Spleen (tissue), 13 donors: ENCODE measurements at places on chromosomes 11 and 22.

DNA sequence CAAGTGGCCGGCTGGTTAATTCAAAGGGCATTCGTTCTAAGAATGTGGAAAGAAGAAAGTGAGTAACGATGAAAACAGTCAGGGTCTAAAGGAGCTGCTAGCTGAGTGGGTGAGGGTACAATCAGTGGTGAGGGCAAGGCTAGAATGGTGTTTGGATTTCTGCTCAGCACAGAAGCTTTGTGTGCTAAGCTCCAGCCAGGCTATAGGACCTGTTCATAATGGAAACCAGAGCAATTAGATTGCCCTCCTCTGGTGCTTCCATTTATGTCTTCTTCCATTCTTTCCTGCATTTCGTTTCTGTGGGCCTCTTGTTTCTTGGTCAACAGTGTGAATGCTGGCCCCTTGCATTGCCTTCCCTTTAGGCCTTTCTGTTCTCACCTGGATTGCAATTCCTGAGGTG is 572.9 kb upstream of the CHORDC1 start:
- DNase-seq, result no peak

GRCh38 chr11:75077316-75077715 is 19.4 kb downstream of the OR2AT4 start:
- no peak for DNase-seq

- no peak for DNase-seq
Measured at GRCh38 chr11:94638902-94639373, 71.8 kb downstream of the PIWIL4 start.

- DNase-seq, result no peak
Measured at GRCh38 chr11:28529540-28530410, 421.6 kb downstream of the METTL15 start.

DNA sequence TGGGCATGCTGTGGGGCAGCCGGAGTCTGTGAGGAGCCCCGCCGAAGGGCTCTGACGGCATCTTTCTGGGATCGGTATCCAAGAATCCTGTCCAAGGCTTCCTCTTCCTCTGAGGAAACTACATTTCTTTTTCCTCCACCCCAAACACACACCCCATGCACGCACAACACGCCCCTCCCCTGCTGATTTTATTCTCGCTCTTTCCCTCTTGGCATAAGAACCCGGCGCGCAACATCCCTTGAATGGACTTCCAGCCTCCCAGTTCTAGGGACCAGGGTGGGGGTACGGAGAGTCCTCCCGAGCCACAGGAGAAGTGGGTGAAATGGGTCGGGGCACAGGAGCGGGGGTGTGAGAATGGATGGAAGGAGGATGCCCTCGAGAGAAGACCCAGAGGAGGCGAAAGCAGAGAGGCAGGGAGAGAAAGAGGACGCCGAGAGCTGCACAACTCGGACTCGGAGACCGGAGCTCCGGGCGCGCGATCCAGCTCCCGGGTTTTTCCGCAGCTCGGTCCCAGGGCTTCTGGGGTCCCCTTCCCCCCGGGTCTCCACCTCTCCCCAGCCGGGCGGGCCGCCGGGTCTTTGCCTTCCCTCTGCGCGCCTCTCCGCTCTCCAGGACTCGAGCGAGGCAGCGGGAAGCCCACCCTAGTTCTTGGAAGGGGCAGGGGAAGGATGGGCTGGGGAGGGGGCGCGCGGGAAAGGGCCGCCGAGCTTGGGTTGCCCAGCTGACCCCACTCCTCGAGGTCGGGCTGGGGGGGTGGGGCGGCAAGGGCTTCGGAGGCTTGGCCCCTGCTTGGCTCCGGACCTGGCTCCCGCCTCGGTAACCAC is 1.5 kb upstream of the LARGE1 start:
- peak; percentile 83 for DNase-seq

DNA sequence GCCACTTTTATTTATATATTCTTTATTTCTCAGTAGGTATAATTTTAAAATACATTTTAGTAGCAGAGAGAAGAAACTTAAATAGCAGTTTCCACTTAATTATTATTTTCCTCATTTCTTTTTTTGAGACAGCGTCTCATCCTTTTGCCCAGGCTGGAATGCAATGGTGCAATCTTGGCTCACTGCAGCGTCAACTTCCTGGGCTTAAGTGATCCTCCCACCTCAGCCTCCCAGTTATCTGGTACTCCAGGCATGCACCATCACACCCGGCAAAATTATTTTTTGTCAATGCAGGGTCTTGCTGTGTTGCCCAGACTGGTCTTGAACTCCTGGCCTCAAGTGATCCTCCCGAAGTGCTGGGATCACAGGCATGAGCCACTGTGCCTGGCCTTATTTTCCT is 38.3 kb downstream of the ATG13 start:
- DNase-seq, result no peak

- DNase-seq, result no peak
Measured at GRCh38 chr11:7583248-7583647, 69.4 kb downstream of the PPFIBP2 start.

DNA sequence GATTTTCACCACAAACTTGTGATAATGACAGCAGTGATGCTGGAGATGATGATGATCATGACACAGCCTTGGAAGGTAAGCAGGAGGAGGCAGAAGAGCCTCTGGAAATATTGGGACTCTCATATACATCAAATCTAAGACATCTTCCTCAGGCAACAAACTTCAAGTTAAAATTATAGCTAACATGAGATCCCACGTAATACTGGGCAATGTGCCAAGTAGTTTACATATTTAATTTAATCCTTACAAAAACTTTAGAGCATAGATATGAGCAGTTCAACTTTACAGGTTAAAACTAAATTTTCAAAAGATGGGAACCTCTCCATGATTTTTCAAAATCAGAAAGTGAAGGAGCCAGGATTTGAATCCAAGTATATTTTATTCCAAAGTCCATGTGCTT is 19.0 kb downstream of the OR52B2 start:
- DNase-seq, result no peak

- no peak for DNase-seq
Measured at GRCh38 chr22:42285604-42286003, 15.2 kb upstream of the TCF20 start.

- DNase-seq, result peak; percentile 80
Measured at GRCh38 chr11:85752890-85753581, 57.9 kb downstream of the SYTL2 start.

DNA sequence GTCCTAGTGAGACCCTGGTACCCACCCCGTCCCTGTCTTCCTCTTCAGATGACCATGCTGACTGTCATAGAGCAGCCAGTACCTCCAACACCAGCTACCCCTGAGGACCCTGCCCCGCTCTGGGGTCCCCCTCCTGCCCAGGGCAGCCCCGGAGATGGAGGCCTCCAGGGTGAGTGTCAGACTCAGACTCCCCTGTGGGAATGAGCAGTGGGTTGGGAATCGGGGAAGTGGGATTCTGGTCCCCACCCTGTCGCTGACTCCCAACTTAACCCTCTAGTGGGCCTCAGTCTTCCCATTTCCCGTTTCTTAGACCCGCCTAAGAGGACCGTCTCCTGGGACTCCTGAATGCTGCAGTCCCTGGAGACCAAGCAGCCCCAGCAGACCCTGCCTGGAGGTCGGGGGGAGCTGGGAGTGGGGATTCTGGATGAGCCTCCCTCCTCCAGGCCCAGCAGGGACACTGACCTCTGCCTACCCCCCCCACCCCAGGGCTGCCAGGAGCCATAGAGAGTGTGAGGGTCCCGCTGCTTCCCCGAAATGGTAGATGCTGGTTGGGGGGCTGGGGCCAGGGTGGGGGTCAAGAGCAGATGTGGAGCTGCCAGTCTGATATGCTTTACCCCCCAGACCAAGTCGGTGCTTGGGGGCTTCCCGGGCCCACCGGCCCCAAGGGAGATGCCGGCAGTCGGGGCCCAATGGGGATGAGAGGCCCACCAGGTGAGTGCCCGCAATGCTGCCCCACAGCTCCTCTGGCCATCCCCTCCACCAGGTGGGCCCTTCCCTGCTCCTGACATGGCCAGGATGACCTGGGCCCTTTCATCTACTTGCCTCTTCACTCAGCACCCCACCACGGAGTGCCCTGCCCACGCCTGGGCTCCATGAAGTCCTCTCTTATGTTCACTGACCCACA is 25.5 kb downstream of the EMID1 start:
- DNase-seq, result peak; percentile 69

- no peak for DNase-seq
Measured at GRCh38 chr11:27513389-27513788, 6.8 kb upstream of the LIN7C start.

DNA sequence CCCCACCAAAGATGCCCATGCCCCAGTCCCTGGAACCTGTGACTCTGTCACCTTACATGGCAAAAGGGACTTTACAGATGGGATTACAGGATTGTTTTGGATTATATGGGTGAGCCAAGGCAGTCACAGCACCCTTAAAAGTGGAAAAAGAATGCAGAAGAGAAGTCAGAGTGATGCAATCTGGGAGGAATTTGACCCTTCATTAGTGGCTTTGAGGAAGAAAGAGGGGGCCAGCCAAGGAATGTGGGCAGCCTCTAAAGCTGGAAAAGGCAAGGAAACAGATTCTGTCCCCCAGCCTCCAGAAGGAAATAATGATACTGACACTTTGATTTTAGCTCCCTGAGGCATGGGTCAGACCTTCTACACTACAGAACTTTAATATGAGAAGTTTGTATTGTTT is 257.3 kb upstream of the ISX start:
- DNase-seq, result no peak

GRCh38 chr11:12567746-12568460 is 106.3 kb upstream of the TEAD1 start:
- DNase-seq, result no peak

DNA sequence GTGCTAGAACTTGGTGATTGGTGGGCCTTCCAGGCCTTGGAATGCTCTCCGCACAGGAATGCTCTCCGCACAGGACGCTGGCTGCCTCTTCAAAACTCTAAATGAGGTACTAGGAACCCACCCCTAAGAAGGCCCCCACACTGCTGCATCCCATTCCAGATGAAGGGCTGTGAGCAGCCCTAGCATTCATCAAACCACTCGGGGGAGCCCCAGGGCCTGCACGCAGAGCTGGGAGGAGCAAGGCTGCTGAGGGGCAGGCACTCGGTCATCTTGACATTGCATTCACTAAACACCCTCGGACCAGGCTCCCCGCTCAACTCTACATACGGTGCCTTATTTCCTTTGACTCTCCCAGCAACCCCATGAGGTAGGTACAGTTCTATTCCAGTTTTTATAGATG is 49.2 kb upstream of the EMID1 start:
- peak; percentile 71 for DNase-seq

- no peak for DNase-seq
Measured at GRCh38 chr22:36452250-36452977, 29.0 kb downstream of the TXN2 start.

DNA sequence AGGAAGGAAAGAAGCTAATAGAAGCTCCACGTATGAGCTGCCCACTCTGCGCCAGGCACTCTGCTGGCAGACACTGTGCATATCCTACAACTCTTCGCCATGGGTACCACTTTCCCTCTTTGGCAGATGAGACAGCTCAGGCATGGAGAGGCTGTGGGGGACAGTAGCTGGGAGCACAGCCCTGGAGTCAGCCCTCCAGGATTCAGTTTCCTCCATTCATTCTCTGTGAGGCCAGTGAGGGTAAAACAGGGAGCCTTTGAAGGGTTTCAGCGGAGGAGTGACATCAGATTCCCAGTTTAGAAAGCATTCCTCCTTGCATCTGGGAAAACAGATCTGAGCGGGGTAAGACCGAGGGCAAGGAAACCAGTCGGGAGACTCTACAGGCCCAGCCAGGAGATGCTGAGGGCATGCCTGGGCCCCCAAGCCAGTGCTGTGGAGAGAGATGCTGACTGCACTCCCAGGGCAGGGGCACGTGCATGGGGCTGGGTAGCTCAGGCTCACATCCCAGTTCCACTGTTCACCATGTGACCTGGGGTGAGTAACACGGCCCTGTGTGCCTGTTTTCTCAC is 58.3 kb upstream of the EMID1 start:
- DNase-seq, result peak; percentile 56

DNA sequence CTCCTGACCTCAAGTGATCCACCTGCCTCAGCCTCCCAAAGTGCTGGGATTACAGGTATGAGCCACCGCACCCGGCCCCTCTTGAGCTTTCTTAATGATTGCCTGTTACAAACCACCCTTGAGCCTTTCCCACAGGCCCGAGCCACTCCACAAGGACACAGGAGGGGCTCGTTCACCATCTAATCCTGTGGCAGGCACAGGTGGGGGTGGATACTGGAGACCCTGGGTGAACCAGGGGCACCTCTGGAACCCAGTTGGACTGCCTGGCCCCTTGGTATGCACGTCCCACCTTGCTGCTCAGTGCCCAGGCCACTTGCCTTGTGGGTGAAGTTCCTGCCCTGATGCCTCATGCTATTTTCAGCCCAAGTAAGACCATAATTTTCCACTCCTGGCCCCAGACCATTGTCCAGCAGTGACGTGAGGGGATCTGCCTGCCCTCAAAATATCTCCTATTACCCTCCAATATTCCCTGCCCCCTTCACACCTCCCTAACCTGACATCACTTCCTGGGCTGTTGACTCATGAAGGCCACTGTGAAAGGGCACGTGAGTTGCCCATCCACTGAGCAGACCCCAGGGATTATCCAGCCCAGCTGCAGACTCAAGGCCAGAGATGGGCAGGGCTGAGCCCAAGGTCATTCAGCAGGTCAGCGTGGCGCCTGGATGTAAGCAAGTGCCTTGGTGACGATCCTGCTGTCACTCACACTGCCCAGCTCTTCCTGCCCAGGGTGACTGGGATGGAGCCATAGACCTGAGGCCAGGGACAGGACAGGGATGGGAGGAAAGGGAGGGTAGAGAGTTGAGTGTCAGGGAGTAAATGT is 19.6 kb downstream of the P2RY2 start:
- DNase-seq, result peak; percentile 71

GRCh38 chr11:83140691-83141455 is 16.1 kb upstream of the PCF11 start:
- no peak for DNase-seq

- DNase-seq, result no peak
Measured at GRCh38 chr11:99019696-99020095, 1.1 kb upstream of the CNTN5 start.

- DNase-seq, result no peak
Measured at GRCh38 chr11:2716376-2717095, 16.7 kb upstream of the KCNQ1OT1 start.

DNA sequence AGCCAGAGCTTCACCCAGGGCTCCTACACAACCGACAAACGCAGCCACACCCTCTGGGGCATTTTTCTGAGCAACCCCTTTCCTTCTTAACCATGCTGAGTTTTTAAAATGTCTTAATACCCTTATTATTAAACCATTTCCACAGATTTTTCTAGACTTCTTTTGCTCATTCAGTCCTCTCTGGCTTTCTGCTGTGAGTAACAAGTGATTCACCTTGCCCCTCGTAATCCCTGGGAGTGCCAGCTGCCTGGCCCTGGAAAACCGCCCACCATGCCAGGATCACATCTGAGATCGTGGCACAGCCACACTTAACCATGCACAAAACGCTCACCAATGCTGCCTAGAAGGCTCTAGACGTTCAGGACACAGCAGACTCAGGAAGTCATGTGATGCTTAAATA is 25.4 kb downstream of the YPEL1 start:
- no peak for DNase-seq

- no peak for DNase-seq
Measured at GRCh38 chr22:19048531-19048930, 73.7 kb downstream of the DGCR2 start.

DNA sequence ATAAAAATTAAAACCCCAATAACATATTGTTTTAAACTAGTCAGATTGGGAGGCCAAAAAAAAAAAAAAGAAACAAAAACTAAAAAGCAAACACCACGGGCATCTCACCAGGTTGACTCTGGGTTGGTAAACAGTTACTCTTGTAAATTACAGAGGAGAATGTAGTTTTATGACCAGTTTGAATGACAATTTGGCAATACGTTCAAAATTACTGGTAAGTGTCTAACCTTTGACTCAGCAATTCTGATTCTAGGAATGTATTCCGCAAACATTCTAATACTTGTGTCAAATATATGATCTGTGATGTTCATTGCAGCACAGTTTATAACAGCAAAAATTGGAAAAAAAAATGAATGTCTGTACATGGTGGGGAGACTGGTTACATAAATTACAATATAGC is 1376.0 kb downstream of the TBC1D22A start:
- no peak for DNase-seq
